ENCODE measurements at places on chromosomes 7 and 10. TPM values are rescaled to one million over a fixed set of nuclear protein-coding genes. Genes with fewer than 3 reads are reported as not detected.

The KIAA1217 gene
- total RNA-seq, result 43.5 TPM

The PIK3CG gene
- 0.82 TPM for total RNA-seq

The CYP3A4 gene
- total RNA-seq, result not detected

The RADIL gene
- total RNA-seq, result 0.22 TPM

The CFTR gene
- total RNA-seq, result 0.38 TPM

The HECW1 gene
- 3.3 TPM for total RNA-seq

The SLF2 gene
- 19.6 TPM for total RNA-seq

The DNAJB6 gene
- 179 TPM for total RNA-seq
